ENCODE measurements at places on chromosomes 12 and 14.
A peak's percentile ranks its signal among the peaks of the same experiment; 100 is the strongest.

DNA sequence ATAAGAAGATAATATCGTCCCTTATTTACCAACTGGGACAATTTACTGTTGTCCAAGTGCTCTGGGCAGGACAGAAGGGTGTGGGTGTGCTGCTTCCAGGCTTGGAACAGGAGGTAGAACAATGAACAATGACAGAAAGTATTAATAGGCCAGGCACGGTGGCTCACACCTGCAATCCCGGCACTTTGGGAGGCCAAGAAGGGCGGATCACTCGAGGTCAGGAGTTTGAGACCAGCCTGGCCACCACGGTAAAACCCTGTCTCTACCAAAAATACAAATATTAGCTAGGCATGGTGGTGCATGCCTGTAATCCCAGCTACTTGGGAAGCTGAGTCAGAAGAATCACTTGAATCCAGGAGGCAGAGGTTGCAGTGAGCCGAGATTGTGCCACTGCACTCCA, 2.5 kb downstream of the IFI27 start:
- no peak for DNase-seq

- no peak for DNase-seq
Observed at GRCh38 chr12:45227316-45228067, 11.6 kb downstream of the ANO6 start.

DNA sequence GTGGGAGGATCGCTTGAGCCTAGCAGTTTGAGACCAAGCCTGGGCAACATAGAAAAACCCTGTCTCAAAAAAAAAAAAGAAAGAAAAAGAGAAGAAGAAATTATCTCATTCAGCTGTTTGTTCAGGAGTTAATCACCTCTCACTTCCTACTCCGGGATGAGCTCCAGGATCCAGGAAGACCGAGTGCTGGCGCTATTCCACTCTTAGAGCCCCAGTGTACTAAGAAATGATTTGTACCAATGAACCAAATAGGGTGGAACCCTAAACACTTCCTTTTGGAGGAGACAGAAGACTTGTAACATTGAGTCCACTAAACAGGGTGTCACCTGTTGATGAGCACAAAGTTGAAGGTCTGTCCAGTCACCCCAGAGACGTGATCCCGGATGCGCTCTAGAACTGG, 3.6 kb downstream of the ALKBH2 start:
- DNase-seq = no peak

DNA sequence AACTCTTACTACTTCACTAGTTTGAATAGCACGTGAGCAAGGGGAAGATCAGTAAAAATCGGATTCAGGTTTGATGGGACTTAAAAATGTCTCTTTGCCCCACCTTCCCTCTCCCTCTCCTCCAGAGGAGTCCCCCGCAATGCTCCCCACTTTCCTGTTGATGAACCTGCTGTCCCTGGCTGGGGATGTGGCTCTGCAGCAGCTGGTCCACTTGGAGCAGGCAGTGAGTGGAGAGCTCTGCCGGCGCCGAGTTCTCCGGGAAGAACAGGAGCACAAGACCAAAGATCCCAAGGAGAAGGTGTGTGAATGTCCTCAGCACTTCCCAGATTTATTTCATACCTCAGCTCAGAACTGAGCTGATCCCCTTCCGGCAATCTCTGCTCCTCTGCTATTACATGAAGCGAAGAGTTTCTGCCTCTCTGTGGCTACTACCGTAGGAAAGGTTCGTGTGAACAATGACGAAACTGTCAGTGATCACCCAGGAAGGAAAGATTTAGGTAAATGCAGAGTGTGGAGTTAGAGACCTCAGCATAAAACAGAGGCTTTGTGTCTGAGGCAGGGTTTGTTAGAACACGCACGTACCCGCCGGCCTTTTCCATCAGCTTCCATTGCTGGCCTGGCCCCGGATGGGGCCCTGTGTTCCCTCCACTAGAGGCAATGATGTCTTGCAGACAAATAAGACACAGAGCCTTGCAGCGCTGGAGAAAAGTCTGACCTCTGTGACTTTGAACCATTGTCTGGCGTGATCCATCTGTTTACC, 7.4 kb upstream of the GAPDH start:
- DNase-seq = no peak

GRCh38 chr12:114746297-114747011, 62.5 kb upstream of the TBX3 start:
- no peak for DNase-seq

- DNase-seq = no peak
Observed at GRCh38 chr14:29645117-29645516, 282.5 kb downstream of the PRKD1 start.

GRCh38 chr12:122111089-122111641, 32.6 kb downstream of the MLXIP start:
- DNase-seq = no peak

DNA sequence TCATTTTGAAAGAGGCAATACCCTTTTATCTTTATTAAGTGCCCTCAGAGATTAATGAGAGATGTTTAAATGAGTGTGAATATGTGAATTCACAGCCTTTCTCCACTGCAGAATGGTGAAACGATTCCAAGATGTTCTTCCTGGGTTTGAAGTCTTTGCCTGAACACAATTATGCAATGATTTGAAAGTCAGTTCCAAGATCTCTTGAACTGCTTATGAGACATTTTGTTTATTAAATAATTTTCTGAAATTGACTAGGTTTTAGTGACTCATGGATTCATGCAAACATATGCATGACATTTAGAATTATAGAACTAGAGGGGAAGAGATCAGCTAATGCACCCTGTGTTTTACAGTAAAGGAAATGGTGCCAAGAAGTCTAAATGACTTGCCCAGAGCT, 118.1 kb upstream of the SLC38A2 start:
- no peak for DNase-seq

GRCh38 chr14:95046711-95047681, 110.3 kb downstream of the DICER1 start:
- no peak for DNase-seq

DNA sequence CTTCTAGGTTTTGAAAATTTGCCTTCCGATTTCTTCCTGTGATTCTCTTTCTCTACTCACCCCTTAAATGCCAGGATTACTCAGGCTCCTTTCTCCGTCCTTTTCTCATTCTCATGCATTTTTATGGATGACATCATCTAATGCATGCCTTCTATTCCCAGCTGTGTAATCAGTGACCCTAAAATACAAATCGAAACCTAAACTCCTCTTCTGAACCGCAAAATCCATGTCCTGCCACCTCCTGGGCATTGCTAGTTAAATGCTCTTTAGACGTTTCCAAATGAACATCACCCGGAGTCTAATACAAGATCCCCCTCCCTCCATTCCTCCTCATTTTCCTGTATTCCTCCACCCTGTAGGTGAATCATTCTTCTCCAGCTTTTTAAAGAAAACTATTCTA, 1703.1 kb upstream of the FLRT2 start:
- DNase-seq = no peak

DNA sequence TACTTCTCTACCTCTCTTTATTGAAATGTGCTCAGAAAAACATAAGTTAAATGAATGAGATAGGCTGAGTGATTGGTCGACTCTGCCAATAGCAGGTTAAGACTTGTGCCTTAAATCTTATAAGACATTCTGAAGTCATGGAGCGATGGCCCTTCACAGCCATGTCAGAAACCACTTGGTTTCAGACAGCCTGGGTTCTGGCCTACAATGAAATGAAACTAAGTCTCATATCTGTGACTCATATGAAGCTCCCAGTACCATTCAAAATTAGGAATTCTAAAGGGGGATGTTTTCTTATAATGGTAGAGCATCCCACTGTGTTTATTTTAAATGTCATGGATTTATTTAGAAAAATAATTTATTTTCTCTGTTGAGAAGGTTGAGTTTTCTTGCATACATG, 42.6 kb downstream of the PLXNC1 start:
- no peak for DNase-seq

GRCh38 chr14:77014734-77015133, 13.8 kb downstream of the IRF2BPL start:
- no peak for DNase-seq

GRCh38 chr12:94380507-94380906, 79.2 kb downstream of the CEP83 start:
- no peak for DNase-seq

DNA sequence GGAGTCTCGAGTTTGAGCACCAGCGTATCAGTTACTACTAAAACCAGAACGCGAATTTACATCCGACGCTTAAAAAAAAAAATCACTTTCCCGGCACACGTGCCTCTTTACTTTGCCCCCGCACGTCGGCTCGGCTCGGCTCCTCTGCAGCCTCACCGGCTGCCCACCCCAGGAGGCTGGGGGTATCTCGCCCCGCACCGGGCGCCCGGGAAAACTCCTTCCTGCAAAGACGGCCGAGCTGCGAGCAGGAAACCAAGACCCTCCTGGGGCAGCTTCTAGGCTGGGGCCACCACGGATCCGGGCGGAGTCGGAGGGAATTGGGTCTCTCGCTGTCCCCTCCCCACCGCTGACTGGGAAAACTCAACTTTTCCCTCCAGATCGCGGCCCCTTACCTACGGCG, 610 bp downstream of the VSIG10 start:
- no peak for DNase-seq

GRCh38 chr14:96239711-96240141, 16.3 kb upstream of the BDKRB1 start:
- no peak for DNase-seq

DNA sequence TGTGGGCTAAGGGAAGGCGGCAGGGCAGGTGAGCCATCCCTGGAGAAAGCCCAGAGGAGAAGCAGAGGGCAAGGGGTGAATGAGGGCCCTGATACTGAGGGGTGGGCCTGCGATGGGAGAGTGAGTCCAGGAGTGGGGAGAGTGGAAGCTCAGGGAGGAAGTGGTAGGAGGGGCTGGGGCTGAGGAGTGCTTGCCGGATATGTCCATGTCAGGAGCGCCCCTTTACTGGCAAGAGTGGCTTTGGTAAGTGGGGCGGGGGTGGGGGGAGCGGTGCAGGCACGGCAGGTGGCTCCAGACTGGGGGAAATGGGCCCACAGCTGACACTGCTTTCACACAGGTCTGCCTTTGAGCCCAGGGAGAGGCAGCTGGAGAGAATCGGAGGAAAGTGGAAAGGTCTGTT, 86.4 kb upstream of the GPR68 start:
- DNase-seq = no peak

- no peak for DNase-seq
Observed at GRCh38 chr12:48442179-48442847, 30.0 kb upstream of the ANP32D start.

DNA sequence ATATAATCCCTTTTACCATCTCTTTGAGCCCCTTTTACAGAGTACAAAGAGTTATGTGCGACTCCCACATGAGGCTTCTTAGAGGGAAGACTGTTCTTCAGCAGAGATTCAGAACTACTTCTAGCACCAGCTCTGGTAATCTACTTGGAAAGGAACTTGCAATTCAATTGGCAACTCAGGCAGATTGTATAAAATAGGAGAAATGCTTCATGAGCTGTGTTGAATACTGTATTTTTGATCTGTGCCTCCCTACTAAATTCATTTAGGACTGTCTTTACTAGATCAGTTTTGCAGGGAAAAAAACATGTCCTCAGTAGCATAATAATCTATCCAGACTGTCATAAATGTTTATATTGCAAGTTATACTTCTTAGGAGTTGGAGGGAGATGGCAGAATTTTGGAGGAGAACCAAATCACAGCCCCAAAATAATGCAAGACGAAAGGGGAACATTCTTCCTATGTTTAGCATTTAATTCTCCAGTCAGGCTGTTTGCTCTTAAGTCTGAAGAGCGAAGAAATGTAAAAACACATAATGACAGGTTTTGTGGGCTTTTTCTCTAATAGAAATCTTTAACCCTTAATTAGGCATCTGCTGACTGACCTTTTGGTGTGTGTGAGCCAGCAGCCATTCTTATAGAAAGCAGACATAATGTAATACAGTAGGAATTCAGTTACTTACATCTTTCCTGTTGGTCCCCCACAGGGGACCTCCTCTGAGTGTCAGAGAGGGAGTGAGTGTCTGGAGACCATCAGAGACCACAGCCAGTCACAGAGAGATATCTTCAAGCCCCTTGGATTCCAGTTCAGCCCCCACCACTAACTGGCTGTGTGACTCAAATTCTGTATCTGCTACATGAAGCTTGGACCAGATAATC, 3.9 kb downstream of the ANO4 start:
- DNase-seq = no peak

- peak; percentile 84 for DNase-seq
Observed at GRCh38 chr12:120119271-120119973, 2.9 kb upstream of the RAB35 start.

DNA sequence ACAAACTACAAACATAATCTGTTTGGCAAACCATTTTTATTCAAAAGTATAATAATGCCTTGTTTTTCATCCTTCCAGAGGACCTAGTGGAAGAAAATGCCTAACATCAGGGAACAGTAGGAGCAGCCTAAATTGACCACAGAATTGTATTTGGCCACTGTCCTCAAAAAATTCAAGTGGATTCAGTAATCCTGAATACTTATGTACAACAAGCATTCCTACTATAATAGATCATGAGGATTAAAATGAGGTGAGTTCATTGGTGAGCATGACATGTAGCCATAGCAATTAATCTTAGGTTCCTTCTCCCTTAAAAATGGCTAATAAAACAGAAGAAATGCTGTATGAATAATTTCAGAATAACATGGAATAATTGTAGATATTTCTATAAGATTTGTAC, 209.3 kb downstream of the DAD1 start:
- DNase-seq = no peak

DNA sequence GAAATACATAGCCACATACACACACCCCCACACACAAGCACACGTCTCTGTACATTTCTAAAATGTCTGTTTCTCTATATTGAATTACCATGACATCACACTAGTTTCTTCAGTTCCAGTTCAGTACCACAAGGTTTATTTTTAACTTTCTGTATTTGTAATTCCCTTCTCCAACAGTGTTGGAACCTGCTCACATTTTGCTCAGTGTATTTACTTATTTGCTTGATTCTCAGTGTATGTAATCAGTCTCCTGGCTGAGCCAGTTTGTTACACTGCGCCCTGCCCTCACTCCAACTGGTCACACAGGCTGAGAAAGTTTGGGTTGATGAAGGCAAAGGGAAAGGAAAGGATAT, 67.1 kb downstream of the MON2 start:
- no peak for DNase-seq

DNA sequence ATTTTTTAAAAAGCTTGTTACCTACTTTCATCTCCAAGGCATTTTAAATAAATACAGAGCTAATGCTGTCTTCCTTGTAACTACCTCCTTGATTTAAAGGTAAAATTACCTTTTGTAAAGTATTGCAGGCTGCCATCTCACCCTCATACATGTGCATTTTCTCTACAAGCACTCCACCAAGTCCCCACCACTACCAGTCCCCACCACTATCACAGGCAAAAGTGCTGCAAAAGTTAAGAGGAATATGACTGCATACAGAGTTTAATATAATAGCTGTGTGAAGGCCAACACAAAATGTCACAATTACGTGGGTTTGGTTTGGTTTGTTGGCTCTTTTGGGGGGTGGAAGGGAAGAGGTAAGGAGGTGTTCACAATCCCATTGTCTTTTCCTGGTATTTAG, 9.6 kb downstream of the SIX1 start:
- DNase-seq = no peak

- DNase-seq = no peak
Observed at GRCh38 chr12:131028587-131029338, 75.1 kb downstream of the ADGRD1 start.

- DNase-seq = no peak
Observed at GRCh38 chr14:40402957-40403356, 970.7 kb upstream of the FBXO33 start.

Measured in activated CD4-positive, alpha-beta T cell treated with anti-CD3 and anti-CD28 coated beads, Interleukin-2, Interleukin-4, amounts not matched to agents 100 ng/mL and 50 ng/mL, durations not matched to agents 16 hours and 8 hours (primary cell).